ENCODE measurements at places on chromosomes 12 and 14. TPM values are rescaled to one million over a fixed set of nuclear protein-coding genes. Genes with fewer than 3 reads are reported as not detected.

DNA sequence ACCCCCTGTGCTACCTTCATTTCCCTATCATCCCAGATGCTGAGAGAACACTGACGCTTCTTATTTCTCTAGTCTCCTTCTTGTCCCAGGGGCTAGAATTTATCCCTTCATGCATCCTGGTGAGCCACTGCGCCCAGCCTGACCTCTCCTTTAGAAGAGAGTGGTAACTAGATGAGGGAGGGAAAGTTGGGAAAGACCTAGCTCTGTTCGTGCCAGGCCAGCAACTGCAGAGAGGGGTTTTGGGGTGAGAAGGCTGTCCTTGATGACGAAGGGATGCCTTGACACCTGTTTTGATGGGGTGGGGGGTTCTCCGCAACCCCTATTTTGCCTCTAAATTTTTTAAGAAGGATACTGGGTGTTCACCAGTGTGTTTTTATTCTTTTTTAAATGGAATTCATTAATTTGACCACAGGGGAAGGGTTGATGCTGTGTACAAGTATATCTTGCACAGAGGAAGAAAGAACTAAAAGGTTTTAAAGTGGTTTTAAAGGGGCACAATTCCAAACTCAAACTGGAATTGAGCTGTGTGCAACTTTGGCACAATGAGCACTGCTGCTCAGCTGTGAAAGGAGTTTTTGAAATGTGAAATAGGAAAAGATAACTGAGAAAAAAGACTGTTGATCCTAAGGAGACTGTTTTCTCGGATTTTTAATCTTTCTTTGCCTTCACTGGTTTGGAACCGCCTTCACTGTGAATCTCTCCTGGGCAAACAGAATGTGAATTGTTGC lies 7.0 kb upstream of the MMP19 start:
- DNase-seq = peak; percentile 24

PLEKHH1 gene
- 0.06 TPM for total RNA-seq

PLEKHD1 gene
- not detected for total RNA-seq

DNA sequence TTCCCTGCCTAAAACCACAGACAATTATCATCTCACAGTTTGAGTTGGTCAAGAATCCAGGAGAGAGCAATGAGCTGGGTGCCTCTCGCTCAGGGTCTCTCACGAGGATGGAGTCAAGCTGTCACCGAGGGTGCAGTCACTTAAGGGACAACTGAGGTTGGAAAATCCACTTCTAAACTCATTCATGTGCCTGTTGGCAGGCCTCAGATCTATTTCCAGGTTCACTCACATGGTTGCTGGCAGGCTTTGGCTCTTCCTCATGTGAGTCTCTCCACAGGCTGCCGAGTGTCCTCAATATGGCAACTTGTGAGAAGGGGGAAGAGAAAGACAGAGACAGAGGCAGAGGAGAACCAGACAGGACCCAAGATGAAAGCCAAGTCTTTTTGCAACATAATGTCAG lies 10.5 kb upstream of the OR10P1 start:
- no peak for DNase-seq

BEST3 gene
- 1.0 TPM for total RNA-seq

DNA sequence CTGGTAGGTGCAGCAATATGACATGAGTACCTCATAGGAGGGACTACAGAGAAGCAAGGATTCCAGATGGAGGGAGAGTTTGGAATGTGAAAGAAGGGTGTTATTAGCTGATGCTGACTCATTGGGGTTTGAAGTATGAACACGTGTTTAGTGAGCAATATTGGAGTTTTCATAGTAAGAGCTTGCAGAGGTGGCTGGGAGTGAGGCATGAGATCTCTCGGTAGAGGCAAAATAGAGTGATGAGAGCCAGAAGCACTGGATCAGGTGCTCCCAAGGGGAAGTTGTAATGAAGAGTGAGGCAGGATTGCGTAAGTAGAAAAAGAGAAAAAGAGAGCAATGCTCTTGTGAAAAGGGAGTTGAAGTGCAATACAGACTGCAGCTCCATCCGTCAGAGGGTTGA lies 42.1 kb downstream of the MGST1 start:
- DNase-seq = peak; percentile 79

HOXC4 gene
- 4.2 TPM for total RNA-seq

DNA sequence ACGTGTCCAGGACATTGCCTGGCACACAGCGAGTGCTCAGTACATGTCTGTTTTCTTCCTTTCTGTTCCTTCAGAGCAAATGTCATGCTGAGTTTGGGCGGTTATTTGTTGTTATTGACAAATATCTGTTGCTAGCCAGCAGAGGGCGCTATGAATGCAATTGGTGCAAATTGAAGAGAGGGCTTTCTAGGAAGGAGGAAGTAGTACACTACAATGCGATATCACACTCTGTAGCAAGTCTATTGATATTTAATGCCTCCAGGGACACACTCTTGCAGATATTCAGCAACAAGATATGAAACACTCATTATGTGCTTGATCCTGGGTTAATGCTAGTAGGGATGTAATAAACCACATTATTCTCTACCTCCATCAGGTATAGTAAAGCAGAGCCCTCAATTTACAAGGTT lies 267.3 kb upstream of the SRRM4 start:
- DNase-seq = no peak

GRCh38 chr12:20415028-20415427 lies 46.7 kb downstream of the PDE3A start:
- peak; percentile 70 for DNase-seq

DNA sequence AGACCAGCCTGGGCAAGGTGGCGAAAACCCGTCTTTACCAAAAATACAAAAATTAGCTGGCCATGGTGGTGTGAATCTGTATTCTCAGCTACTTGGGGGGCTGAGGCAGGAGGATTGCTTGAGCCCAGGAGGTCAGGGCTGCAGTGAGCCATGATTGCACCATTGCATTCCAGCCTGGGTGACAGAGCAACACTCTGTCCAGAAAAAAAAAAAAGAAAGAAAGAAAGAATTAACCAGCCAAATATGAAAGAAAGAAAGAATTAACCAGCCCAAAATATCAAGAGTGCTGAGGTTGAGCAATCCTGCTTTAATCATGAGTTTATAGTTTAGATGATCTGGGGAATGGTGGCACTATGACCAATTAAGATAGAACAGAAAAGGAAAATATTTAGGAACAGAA lies 3.5 kb upstream of the ACTN1 start:
- no peak for DNase-seq

SLCO1C1 gene
- not detected for total RNA-seq

DNA sequence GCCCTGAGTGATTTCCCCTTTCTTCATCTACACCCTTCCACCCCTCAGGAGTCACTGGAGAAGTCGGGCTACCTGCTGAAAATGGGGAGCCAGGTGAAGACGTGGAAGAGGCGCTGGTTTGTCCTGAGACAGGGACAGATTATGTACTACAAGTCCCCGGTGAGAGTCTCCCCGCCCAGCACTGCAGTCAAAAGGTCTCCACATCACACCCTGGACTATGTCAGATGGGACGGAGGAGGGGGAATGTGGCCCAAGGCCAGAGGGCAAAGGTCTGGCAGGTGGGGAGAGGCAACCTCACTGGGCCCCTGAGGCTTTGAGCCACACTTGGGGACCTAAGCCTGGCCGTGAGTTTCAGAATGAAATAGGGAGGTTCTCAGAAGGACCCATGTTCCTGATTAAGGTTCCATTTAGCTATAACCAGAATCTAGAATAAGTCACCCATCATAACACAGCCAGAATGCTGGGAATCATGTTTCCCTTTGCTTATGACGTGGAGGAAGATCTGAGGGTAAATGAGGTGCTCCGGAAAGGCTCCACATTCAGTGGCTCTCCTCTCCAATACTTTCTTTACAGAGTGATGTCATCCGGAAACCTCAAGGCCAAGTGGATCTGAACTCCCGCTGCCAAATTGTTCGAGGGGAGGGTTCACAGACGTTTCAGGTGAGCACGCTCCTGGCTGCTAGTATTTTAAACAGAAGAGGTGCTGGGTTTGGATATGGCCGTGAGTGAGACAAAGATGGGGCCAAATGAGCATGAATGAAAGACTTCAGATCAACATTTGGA lies 26.6 kb downstream of the PIGH start:
- DNase-seq = no peak

DNA sequence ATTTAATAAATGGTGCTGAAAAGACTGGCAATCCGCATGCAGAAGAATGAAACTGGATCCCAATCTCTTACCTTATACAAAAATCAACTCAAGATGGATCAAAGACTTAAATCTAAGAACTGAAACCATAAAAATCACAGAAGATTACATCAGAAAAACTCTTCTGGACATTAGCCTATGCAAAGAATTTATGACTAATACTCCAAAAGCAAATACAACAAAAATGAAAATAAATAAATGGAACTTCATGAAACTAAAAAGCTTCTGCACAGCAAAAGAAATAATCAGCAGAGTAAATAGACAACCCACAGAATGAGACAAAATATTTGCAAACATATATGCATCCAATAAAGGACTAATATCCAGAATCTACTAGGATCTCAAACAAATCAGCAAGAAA lies 14.3 kb upstream of the CLEC1A start:
- no peak for DNase-seq

DNA sequence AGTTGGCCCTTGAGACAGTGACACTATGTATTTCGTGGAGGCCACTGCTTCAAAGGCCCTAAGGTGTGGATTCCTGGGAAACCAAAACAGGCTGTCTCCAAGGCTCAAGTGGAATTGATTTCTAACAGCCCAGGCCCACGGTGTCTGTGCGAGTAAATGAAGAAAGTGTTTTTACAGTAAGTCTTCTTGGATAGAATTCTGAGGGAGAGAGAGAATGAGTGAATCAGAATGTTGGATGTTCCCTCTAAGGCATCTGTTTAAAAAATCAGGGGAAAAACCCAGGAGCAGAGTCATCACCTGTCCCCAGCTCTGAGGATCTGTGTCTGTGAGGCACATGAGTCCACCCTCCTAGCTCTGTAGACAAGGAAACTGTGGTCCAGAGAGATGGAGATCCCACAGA lies 22.3 kb upstream of the BDKRB1 start:
- no peak for DNase-seq

All from LHCN-M2 (cell line).